Aorta (tissue), 5 donors: ENCODE measurements at places on chromosomes 3 and 15.

DNA sequence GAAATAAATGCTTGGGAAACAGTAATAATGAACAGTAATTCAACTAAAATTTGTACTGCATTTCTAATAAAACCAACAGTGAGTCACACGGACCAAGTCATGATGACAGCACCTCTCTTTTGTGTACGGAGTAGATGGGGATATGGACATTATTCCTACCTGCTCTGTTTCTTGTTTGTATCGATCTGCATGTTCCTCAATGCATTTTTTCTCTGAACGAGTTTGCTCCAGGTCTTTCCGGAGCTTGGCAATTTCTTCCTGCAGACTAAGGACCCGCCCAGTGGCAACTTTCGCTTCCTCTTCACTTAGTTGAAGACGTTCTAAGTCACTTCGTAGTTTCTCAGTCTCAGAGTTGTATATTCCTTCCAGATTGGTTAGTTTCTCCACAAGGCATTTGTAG lies 74.4 kb upstream of the MYO5C start:
- DNase-seq = no peak

GRCh38 chr3:132625613-132626012 lies 28.5 kb downstream of the ACKR4 start:
- no peak for DNase-seq

DNA sequence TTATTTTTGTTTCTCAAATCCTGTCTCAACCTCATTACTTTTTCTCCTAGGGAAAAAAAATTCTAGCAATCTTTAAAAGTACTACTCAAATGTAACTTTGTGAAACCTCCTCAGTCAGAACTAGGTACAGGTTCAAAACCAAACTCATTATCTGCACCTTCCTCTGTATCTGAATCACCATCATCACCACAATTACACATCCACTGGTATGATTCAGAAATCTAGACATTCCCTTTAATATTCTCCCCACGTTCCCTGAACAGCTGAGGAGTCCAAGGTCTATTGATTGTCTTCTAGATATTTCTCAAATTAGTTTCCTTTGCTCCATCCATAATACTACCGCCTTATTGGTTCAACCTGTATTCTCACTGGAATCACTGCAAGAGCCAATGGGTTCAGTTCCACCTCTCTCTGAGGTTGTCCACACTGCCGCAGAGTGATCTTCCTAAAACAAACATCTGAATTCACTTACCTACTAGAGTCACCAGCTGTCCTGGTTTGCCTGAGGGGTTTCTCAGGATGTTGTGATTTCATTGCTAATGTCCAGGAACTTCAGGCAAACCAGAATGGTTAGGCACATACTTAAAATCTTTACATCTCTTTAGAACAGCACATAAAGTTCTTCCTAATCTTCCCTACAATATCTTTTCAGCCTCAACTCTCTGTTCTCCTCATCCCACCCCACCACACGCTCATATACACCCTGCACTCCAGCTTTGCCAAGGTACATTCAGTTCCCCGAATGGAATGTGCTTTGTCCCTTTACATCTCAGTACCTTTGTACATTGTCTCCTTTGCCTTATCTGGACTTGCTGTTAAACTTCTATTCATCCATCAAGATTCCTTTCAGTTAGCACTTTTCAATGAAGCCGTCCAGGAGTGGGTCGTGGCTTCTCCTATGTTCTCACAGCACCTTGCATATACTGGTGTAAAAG lies 24.2 kb downstream of the ATP13A4 start:
- no peak for DNase-seq

GRCh38 chr15:68326711-68327354 lies 49.3 kb downstream of the FEM1B start:
- DNase-seq = no peak

DNA sequence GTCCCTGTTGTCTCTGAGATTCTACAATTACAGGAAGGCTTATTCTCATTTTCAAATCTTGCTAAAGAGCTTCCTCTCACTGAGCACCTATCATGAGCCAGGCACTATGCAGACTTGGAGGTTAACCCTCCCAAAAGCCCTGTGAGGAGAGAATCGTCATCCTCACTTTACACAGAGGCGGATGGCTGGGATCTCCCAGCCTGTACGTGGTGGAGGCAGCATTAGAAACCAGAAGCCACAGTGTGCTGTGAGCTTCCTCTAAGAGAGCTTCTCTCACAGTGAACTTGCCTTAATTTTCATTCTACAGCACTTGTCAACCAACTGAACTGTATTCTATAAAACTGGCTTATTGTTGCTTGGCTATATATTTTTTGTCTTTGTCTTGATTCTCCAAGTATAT lies 6.1 kb upstream of the DGKG start:
- DNase-seq = no peak

DNA sequence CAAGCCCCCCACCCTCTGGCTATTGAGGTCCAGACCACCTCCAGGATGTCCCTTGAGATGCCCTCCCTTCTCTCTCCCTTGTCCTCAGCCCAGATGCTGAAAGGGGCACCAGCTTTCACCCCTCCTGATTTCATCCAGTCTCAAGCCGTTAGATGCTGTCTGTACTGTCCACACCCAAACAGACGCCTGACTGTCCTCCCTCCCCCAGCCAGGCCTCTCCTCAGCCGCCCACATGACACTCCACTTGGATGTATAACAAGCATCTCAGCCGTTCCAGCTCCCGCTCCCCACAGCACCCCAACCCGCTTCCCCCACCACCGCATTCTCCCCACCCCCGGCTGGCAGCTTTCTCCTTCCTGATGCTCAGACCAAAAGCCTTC lies 25.0 kb upstream of the CYP11A1 start:
- DNase-seq = no peak

- peak; percentile 31 for DNase-seq
Observed at GRCh38 chr3:70615286-70615685, 302.8 kb upstream of the MDFIC2 start.

- DNase-seq = no peak
Observed at GRCh38 chr3:143963946-143964345, 7.7 kb upstream of the DIPK2A start.

DNA sequence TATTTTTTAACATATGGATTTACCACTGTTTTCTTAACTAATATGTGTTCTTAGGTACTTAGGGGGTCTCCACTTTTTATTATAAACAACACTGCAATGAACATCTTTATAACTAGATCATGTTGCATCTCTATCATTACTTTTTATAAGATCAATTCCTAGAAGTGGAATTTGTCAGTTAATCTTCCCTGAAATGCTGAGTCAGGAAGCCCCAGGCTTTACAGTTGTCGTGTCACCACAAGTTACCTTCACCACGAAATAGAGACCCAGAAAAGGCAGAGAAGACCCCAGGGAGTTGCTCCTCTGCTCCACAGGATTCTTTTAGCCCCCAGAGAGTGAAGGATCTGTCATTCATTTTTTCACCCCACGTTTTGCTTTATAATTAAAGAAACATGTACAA lies 34.5 kb upstream of the ERC2 start:
- DNase-seq = no peak

DNA sequence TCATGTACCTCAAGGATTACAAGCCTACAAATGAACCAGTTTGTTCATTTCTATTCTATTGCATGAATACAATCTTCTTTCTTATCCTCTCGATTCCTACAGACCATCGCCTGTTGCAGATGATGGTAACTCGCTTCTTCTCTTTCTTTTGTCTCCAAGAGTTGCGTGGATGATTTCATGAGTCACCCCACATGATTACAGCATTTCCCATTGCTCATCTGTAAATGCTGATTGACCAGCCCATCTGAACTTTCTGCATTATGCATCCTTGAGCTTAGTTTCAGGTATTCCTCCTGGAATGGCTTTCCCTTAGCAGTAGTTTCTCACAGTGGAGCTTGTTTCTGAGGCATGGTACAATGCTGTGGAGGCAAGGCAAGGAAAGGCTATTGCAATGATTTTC lies 109.6 kb upstream of the TOPAZ1 start:
- DNase-seq = no peak

- DNase-seq = no peak
Observed at GRCh38 chr3:38371541-38372213, 25.1 kb downstream of the XYLB start.

DNA sequence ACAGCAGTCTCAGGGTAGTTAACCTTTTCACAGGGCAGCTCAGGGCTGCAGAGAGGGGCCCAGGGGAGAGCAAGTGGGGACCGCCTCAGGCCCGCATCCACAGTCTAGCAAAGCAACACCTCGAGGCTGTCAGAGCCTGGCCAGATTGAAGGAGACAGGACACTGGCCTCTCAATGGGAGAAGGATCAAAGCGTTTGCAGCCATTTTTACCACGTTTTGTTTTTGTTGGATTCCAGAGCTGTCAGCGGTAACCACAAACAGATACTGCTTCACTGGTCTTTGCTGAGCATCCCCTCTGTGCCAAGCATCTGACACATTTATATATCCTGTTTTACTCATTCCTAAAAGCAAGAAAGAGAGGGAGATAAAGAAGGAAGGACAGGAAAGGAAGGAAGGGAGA lies 153.8 kb downstream of the SHQ1 start:
- DNase-seq = no peak

DNA sequence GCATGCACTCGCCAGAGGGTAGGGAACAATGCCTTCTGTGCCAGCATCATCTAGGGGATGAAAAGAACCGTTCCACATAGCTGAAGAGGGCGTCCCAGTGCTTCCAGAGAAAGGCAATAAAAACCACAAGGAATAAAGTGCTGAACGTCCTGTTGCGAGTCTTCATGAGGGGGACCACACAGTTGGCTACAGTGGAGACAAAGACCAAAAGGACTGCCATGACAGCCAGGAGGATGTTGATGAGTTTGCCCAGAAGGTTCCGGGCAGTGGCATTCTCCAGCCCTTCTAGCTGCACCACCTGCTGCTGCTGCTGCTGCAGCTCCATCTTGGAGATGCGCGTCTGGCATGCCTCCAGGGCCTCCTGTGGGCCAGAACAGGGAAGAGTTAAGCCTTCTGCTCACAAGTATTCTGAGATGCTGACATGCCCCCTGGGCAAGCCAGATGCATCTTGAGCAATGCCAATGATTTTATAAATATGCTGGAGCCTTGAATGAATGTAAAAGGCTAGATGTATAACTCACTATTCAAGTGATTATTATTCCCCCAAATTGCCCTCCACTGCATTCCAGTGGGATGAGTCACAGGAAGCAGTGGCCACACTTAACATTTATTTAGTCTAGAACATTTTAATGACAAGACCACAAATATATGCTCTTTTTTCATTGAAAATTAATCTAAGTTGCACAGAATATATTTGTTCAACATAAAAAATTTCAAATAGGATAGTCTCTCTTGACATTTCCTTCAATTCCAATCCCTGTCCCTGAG lies 45.1 kb upstream of the PLXND1 start:
- DNase-seq = no peak

DNA sequence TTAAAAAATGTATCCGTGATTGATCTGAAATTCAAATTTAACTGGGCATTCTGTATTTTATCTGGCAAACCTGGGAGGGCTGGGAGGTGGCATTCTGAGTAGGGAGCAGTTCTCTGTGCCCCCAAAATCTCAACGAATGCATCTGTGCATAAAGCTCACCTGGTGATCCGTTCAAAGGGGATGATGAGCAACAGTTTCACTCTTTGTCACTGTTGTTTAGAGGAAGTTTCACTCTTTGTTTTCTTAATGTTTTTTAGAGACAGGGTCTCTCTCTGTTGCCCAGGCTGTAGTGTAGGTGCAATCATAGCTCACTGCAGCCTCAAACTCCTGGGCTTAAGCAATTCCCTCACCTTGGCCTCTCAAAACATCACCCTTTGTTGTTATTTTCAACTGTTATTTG lies 186.7 kb downstream of the SSR3 start:
- DNase-seq = no peak

- DNase-seq = no peak
Observed at GRCh38 chr3:163939926-163940325, 1138.4 kb downstream of the SI start.

GRCh38 chr3:15805756-15806266 lies 8.0 kb upstream of the ANKRD28 start:
- no peak for DNase-seq

- no peak for DNase-seq
Observed at GRCh38 chr15:70453766-70454165, 309.6 kb downstream of the UACA start.

DNA sequence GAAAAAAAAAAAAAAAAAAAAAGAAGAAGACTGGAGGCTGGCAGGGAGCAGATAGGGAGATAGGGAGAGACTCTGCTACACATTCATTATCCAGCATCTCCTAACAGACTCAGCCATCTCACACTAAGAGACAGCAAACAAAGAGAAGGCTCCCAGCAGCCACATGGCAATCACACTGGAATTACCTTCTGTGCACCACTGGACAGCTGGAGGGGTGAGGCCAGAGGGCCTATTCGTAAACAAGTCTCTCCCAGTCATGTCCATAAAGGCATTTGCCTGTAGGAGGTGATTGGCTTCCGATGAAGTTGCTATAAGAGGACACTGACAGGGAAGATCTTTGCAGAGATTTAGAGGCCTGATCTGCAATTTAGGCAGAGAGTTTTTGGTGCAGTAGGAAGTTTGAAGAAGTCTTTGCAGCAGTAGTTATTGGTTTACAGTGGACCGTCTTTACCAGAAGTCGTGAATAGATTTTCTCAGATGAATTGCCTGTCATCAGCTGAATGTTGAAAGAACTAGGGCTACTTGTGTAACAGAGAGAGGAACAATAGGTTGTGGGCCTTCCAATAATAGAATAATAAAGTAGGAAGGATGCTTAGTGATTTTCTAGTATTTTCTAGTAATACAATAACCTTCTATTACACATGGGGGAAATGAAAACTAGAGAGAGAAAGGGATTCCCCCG lies 89.7 kb downstream of the TP63 start:
- DNase-seq = no peak
